Substantia nigra (tissue), 51 donors: ENCODE measurements at places on chromosomes 1 and 21.
A peak's percentile ranks its signal among the peaks of the same experiment; 100 is the strongest.

- no peak for DNase-seq
Observed at GRCh38 chr1:201771466-201771865, 57.5 kb upstream of the IPO9 start.

- no peak for DNase-seq
Observed at GRCh38 chr1:35936838-35937237, 5.9 kb downstream of the AGO3 start.

DNA sequence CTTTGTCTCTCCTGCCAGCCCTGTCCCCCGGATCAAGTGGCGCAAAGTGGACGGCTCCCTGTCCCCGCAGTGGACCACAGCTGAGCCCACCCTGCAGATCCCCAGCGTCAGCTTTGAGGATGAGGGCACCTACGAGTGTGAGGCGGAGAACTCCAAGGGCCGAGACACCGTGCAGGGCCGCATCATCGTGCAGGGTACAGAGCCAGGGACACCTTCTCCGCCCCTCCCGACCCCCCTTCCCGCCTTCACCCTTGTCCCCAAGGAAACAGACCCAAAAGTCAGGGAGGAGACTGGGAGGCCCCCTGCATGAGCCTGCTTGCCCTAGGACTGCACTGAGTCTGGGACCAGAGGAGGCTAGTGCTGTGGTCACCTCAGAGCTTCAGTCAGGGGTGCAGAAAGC, 18.2 kb downstream of the CNTN2 start:
- DNase-seq = no peak

DNA sequence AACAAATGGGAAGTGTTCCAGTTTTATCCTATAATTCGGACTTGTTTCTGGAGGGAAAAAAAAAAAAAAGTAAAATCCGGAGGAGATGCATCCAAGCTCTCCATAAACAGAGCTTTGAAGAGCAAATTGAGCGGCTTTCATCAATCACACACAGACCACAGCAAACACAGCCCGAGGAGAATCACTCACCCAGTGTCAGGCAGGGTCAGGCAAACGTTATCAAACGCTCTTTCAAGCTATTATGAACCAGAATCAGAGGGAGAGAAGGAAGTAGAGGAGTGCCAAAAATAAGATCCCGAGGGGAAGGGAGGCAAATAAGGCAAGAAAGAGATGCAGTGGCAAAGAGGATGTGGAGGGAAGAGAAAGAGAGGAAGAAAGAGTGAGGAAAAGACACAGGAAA, 188.3 kb upstream of the CAMK1G start:
- no peak for DNase-seq

GRCh38 chr1:248884632-248885295, 21.3 kb upstream of the PGBD2 start:
- no peak for DNase-seq

DNA sequence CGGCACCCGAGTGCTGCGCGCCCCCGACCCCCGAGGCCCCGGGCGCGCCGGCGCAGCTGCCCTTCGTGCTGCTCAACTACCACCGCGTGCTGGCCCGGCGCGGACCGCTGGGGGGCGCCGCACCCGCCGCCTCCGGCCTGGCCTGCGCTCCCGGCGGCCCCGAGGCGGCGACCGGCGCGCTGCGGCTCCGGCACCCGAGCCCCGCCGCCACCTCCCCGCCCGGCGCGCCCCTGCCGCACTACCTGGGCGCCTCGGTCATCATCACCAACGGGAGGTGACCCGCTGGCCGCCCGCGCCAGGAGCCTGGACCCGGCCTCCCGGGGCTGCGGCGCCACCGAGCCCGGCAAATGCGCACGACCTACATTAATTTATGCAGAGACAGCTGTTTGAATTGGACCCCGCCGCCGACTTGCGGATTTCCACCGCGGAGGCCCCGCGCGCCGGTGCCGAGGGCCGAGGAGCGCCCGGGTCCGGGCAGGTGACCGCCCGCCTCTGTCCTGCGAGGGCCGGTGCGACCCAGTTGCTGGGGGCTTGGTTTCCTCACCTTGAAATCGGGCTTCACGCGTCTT, 49.0 kb downstream of the SIM2 start:
- DNase-seq = peak; percentile 68

DNA sequence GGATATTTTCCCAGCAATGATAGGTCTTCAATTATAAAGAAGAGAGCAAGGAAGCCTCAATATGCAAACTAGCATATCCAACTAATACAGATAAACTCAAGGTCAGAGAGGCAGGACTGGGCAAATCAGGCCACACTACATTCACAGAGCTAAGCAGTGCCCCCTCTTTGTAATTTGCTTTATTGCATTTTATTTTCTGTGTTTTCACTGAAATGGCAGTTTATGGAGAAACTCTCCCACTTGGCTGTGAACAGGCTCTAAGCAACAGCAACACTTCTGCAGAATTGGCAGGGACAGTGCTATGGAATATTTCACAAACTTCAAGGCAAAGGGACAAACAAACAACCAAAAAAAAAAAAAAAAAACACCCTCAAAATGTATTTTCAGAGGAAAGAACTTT, 93.4 kb upstream of the SOD1 start:
- DNase-seq = no peak

GRCh38 chr1:178543290-178543607, 30.3 kb downstream of the TEX35 start:
- no peak for DNase-seq

DNA sequence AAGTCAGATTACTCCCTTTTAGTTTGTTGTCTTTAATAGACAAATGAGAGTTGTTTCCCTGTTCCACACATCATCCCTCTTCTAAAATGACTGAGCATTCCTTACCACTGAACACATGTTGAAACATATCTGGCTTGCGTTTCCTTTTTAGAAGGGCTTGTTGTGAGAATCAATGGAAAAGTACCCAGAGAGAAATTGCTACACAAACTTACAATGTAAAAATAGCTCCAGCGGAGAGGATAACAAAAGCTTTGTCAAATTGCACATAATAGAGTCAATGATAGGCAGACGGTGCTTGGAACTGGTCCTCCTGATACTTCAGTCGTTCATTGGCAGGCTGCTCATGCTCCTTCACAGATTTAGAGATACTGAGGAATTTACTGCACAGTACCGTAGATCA, 123.9 kb downstream of the CYYR1 start:
- DNase-seq = no peak

- DNase-seq = no peak
Observed at GRCh38 chr1:189678779-189679178, 798.9 kb downstream of the BRINP3 start.
